RPMI7951 (cell line): ENCODE measurements at places on chromosomes 3 and 15.

DNA sequence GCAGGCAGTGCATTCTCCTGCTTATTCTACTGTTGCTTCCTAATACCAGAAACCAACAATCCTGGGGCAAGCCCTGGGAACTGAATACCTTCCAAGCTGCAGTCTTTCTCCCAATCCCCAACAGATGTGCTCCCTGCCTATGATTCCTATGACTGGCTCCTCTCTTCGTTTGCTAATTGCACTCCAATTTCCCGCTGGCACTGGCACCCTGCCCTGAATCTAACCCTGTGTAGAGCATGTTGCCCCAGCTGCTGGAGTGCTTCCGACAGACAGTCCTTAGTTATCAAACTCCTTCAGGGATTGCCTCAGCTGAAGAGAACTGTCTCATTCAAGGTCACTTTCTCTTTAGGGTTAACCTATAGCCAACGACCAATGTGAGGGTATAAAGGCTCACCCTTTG is 214.1 kb downstream of the NECTIN3 start:
- peak; percentile 51 for DNase-seq

- DNase-seq = no peak
Observed at GRCh38 chr3:22728406-22728805, 474.7 kb upstream of the UBE2E2 start.

GRCh38 chr3:31772758-31773473 is 208.1 kb downstream of the OSBPL10 start:
- DNase-seq = no peak

DNA sequence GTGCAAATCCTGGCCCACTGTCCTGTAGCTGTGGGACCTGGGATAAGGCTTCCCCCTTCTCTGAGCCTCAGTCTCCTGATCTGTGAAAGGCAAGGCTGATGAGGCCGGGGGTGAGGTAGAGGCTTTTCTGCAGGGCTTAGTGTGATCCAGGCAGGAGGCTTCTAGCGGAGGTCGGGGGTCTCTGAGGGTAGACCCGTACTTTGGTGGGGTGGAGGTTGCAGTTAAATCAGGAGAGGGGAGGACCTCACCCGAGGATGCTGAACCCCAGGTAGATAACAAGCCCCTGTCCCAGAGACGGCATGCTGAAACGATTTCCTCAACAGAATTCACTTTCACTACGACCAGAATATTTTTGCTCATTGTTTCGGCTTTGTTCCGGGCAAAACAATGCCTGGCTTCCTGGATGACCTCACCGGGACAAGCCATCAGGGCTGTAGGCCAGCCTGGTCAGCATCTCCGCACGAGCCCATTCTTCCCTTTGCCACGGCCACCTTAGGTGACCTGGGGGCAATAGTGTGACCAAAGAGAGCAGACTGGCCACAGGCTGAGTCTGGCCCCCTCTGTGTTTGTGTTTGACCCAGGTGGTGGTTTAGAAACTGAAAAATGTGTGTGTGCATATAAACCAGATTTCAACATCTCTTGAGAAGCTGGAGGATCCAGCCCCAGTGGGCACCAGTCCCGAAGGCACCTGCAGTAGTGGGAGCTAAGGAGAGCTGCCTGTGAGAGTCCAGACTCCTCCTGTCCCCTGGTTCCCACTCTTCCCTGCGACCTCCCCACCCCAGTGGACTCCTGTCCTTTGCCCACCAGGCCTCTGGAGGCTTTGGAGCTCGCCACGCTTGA is 33.0 kb downstream of the SLC6A6 start:
- peak; percentile 53 for DNase-seq

DNA sequence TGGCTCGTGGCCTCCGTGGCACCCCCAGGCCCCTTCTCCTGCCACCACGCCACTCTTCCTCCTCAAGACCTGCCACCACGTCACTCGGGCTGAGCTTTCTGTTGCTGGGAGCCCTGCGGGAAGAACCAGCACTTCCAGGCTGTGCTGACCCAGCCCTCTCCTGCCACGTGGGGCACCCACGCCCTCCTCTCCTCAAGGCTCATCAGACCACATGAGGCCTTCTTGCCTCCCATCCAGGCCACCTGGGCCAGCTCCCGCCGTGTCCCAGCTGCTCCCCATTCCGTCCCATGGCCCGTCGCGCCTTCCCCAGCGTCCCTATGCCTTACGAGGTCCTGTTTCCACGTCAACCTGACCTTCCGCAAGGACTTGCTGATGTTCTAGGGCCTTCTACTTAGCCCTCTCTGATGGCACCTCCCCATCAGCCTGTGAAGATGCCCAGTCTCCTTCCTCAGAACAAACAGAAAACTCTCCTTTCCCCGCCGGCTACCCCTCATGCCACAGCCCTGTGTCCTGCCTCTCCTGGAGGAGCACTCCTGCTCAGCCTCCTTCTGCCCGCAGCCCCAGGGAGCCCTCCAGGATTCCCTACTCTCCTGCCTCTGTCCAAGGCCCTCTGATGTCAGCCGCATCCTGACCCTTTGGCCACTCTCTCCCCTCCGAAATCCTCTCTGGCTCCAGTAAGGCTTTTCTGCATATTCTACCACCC is 71.1 kb upstream of the BLM start:
- DNase-seq = no peak

DNA sequence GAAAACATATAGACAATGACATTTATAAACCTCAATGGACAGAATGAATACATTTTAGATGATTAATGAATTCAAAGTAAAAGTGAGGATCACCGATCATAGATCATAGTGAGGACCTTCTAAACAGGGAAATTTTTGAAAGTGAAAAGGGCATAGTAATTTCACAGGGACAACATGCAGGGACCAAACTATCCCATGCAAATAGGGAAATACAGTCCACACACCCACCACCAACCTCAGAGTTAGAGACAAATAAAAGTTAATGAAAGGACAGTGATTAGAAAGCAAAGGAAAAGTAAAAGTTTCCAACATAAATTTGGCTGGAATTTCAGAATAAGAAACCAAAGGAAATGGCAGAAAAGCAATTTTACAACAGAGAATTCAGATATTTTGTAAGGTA is 15.4 kb upstream of the CHRNA7 start:
- DNase-seq = no peak

GRCh38 chr3:56915966-56916586 is 114.3 kb upstream of the ARHGEF3 start:
- DNase-seq = no peak

DNA sequence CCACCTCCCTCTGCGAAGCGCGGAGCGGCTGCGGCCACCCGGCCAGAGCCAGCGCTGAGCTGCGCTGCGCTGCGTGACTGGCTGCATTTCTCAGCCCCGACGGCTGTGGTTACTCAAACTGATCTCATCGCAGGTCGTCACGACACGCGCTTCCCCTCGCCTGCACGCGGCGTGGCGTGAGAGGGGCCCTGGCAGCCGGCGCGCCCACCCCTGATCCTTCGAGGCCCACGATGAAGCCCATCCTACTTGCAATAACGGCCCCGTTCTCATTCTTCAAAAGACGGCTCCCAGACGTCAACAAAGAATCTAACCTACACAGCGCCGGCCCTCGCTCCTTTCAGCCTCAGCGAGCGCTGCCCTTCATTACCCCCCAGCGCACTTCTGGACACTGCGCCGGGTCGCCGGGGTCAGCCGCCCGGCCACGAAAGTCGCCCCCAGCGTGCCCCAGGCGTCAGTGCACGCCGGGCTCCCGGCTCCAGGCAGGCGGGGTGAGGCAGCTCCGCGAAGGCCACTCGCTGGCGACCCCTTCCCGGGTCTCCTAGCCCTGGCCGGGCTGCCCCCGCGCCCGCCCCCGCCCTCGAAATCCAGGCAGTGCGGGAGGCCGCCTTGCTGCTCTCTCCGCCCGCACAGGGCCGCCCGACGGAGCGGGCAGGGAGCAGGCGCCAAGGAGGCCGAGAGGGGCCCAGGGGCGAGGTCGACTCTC is 9.9 kb upstream of the LEKR1 start:
- peak; percentile 94 for DNase-seq

DNA sequence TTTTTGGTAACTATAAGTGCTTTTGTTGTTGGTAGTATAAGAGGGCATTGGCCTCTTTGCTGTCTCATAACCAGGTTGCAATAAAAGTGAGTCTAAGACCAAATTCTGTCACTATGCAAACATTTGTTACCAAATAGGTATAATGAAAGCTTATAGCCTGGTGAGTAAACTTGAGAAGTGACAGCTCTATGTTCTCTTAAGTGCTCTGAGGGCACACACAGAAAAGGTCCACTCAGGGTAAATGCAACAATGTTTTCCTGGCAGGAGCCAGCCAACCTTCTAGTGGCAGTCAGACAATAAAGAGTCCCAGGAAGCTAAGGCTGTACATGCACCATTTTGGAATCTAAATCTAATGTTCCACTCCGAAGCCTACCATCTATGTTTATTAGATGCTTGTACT is 262.1 kb upstream of the TGFBR2 start:
- DNase-seq = no peak

DNA sequence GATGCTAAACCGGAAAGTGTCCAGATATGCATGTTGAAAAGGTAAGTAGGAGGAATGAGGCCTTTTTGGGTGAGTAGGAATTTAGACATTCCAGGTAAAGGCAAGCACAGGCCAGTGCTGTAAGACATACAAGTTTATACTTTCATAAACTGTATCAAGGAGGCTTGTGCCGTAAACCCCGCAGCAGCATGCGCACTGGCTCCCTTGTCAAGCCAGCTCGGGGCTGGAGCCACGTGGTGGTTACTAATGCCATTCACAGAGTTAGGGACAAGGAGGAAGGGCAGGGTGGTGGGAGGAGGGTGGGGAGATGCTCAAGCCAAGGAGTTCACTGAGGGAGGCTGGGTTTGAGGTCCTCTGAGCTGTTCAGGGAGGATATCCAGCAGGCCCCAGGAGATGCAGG is 35.8 kb downstream of the PLD1 start:
- no peak for DNase-seq

DNA sequence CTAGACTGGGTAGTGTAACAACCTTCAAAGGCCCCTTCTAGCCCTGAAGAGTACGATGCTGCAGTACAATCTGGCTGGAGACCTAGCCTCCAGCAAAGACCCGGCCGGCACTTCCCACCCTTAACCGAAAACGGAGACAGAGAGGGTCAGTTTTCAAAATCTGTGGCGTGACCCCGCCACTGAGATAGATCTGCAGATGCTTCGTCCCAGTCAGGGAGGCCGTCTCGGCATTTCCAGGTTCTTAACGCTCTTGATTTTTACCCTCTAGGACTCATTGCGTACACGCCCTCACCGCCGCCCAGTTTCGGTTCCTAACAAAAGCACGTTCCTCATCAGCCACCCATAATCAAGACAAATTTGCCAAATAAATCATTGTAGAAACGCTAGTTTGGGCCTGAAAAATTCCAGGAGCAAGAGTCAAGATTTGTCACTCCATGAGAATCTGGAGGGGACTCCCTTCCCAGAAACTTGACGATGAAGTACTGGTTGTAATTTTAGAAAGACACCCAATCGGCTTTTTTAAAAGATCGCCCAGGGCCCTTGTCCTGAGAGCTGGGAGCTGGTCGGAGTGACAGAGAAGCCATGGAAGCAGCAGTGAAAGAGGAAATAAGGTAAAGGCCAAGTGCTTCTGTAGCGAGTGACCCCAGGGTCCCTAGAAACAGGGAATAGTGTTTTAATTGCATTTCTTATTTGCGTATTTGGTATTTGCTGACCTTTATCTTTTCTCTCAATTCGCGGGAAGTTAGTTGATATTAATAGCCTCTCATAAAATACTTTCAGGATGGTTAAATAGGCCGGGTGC is 868 bp upstream of the TMEM87A start:
- peak; percentile 68 for DNase-seq

DNA sequence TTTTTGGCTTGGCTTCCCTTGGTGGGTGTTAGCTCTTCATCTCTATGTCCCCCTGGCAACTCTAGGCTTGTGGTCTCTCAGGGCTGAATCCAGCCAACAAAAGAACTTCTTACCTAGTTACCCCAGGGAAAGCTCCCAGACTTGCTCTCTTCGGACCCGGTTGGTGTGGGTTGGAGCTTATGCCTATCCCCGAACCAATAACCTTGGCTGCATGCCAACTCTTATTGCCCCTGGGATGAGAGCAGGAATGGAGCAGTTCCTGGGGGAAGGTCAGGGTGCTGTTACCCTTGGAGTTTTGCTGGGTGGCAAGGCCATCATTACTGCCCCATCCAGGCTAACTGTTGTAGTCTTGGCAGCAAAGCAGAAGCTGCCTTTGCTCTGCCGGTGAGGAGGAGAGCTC is 147.8 kb downstream of the CACNA1D start:
- no peak for DNase-seq

DNA sequence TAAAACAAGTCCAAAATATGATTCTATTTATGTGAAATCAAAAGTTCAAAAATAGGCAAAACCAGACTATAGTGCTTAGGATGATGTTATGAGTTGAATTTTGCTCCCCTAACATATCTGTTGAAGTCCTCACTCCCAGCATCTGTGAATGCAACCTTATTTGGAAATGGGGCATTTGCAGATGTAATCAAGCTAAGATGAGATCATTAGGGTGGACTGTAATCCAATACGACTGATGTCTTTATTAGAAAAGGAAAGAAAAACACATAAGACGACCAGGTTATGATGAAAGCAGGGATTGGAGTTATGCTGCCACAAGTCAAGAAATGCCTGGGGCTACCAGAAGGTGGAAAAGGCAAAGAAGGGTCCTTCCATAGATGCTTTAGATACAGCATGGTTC is 110.5 kb upstream of the CCDC39 start:
- DNase-seq = no peak

GRCh38 chr3:160676547-160677303 is at the start of gene ARL14:
ARL14 (plus strand) TSS chr3:160677160; CDS start chr3:160677347, 187 bp downstream.
- peak; percentile 61 for DNase-seq

DNA sequence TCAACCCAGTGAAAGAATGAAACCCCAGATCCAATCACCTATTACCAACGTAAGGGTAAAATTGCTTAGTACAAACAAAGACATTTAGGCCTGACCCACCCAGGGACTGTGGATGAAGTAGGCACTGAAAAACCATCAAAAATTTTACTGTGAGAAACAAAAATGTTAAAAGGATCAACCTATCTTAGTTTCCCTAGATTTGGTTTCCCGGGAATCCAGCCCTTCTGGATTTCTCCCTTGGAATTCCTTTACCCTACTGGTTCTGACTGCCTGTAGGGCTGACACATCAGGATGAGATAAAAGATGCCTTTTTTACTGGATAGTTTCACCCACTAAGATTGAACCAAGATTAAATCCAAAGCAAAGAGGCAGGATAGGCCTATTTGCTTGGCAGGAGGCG is 102.7 kb downstream of the SCAPER start:
- no peak for DNase-seq

DNA sequence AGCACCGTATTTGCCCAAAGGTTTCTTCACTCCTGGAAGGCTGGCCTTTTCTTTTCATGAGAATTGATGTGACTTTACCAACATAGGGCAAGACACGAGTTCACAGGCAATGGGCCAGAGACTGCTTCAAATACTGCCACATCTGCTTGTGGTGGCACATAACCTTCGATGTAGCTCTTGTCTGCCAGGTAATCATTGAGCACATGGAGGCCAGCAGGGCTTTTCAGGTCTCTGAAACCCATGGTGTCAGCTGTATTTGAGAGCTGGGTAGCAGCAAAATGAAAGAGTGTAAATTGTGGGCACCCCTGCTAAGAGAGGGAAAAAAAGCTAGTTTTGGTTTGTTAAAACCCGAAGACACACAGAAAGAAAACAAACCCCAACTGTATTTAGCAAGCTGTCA is 200.7 kb downstream of the NAALADL2 start:
- no peak for DNase-seq

GRCh38 chr15:50945725-50946124 is 37.2 kb downstream of the AP4E1 start:
- no peak for DNase-seq
